ENCODE measurements at places on chromosomes 4 and X. TPM values are rescaled to one million over a fixed set of nuclear protein-coding genes. Genes with fewer than 3 reads are reported as not detected.

GRCh38 chrX:108642273-108642628, 94.1 kb downstream of the IRS4 start:
- DNase-seq = no peak

- no peak for DNase-seq
Measured at GRCh38 chrX:65744965-65745364, 77.5 kb downstream of the MSN start.

DNA sequence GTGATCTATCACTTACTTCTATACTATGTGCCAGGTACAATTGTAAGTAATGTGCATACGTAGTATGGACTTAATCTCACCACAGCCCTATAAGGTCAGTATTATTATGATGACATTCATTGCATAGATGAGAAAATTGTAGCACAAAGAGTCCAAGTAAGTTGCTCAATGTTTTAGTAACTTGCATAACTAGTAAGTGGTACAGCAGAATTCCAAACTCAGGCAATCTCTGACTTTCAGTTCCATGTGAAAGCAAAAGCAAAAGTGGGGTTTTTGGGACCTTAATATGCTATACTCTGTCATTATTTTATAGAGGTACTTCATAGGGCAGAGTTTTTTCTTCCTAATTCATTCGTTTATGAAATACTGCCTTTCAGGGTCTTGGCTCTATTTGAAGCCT, 188.8 kb upstream of the VEGFC start:
- no peak for DNase-seq

DNA sequence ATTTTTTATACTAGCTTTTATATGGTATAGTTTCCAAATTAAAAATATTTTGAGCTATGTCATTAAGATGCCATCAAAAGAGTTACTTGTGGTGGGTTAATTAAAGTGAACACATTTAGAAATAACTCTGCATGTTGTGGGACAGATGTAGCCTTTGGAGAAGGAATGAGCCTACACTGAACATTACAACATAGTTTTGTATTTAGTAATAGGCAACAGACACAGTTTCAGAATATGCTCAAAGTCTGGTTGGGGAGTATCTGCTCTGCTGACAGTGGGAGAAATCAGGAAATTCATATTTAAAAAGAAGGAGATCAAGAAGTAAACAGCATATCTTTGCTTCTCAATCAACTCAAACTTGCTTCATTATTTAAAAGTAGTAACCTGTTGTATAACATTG, 23.7 kb downstream of the EMCN start:
- DNase-seq = no peak

GRCh38 chr4:118012142-118012541, 22.1 kb upstream of the NDST3 start:
- no peak for DNase-seq

DNA sequence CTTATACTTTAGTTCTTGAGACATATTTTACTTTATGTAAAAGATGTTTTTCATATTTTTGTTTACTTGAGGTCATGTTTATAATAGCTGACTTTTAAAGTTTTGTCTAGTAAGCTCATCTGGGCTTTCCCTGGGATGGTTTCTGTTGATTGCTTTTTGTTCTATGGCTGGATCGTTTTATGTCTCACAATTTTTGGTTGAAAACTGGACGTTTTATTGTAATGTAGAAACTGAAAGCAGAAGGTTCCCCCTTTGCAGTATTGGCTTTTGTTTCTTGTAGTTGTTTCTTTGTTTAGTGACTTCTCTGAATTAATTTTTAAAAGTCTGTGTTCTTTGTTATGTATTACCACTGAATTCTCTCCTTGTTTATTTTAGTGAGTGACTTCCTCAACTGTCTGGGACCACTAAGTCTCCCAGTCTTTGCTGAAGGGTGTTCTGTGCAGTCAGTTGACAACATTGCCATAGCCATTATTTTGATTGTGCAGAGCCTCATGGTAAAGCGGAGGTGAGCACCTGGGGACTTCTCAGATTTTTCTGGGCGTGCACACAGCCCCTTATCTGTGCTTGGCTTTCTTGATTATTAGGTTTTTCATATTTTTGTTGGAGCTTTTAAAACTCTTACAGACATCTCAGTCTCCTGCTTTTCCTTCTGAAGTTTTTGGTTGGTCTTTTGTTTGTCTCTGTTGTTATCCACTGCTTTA, 31.0 kb downstream of the KDM6A start:
- no peak for DNase-seq

DNA sequence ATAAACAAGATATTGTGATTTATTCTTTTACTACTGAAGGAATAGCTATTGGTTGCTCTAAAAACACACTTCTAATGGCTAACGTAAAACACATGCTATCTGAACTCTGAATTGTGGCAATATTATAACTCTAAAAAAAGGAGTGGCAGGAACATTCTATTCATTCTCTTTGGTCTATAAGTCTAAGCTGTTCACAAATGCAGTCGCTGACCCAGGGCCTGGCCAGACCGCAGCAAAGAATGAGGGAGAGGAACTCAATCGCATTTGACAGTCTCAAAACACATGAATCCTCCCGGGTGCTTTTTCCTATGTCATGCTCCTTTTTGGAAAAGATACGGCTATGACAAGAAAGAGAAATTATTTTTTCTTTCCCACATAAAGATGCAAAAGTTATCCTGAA, 651.6 kb upstream of the PITX2 start:
- DNase-seq = no peak

DNA sequence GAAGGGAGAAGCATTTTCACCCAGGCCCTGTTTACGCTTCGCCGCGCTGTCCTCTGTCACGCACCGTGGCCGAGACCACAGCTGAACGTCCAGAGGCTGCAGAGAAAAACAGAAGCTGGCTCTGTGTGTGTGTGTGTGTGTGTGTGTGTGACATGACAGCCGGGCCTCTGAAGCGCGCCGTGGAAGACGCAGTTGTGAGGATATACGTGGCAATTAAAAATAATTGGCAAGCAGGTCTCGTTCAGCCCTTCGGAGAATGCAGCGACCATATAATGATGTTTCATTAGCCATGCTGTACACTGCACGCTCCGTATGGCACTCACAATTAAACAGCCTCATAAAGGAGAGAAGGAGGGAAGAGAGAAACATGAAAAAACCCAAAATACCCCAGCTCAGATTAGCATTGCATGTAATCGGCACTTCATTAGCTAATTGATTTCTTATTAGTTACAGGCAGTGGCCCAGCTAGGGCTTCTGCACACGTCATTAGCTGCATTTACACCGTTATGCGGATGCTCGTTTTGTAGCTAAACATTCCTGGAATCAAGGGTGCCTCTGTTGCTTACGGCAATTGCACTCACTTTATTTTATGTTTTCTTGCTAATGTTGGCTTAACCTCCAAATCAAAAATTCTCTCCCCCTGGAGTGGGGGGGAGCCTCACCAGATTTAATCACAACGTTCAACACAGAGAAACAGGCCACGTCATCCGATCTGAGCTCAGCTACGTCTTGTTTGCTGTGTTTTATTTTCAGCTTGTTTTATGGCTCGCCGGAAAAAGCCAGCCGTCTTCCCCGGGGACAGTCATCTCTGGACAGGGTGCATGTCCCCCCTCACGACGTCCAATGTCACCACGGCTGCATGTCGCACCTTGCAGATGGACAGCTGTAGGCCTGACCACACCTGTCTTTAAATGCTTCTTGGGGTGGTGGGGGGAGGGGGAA, 74.6 kb upstream of the SHOX start:
- peak; percentile 6 for DNase-seq

DNA sequence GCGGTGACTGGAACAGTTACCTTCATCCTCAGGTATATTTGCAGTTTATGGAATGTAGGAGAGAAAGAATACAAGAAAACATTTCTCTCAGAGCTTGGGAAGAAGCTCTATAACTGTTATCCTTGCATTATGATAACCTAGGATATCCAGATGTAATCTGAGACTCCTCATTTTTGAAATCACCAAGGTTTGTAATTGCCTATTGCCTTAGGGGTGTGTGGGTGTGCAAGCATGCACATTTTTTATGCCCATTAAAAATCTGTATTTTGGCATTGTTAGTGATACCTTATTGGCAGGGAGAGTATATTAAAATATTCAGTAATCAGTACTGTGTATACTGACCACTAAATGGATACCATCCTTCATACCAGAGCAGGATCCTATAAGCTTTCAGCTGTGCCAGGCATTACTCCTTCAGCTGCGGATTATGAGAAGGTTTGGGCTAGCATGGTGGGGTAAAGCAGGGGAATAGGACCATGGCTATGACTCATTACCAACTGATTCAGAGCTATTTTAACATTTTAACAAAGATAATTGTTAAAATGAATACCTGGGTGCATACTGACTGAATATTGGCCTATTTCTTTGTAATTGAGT, 8.3 kb downstream of the SEC24B start:
- no peak for DNase-seq

- no peak for DNase-seq
Measured at GRCh38 chr4:147516133-147516532, 35.2 kb downstream of the EDNRA start.

- no peak for DNase-seq
Measured at GRCh38 chr4:66964467-66964866, 580.8 kb downstream of the CENPC start.

DNA sequence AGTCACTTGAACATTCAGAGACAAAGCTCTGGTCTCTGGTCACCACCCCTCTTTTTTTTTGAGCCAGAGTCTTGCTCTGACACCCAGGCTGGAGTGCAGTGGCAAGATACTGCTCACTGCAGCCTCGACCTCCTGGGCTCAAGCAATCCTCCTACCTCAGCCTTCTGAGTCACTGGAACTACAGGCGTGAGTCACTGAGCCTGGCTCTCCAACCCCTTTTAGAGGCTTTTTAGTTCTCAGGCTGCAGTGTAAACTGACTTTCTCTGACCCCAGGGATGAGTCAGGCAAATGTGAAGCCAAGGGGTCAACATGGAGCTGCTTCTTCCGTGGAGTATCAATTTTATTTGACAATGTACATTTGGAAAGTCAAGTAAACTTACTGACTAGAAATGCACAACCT, 229.2 kb downstream of the PTTG2 start:
- no peak for DNase-seq

- no peak for DNase-seq
Measured at GRCh38 chr4:57494821-57495220, 384.6 kb upstream of the IGFBP7 start.

GRCh38 chrX:153305972-153306371, 15.6 kb downstream of the PNMA6F start:
- no peak for DNase-seq

- no peak for DNase-seq
Measured at GRCh38 chr4:171814545-171814944, 1.3 kb downstream of the GALNTL6 start.

GRCh38 chrX:29561417-29561816, 653.9 kb upstream of the MAGEB2 start:
- no peak for DNase-seq

GRCh38 chrX:118437283-118437682, 58.3 kb upstream of the DOCK11 start:
- no peak for DNase-seq

- no peak for DNase-seq
Measured at GRCh38 chr4:154492288-154492687, 689 bp upstream of the DCHS2 start.

DNA sequence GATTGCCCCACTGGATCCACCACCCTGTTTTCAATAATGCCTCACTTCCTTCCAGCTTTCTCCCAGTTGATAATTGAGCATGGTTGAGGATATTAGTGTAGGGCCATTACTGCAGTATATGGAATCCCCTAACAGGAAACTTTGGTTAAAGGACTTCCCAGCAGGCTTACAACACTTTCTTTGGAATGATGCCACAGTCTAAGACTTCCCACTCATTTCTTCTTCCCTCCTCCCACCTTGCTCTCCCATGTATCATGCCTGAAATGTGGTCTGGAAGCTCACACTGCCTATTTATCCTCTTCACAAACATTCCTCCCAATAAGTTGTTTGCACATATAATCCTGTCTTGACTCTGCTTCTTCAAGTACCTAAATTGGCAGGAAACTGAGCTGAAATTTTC, 863.3 kb downstream of the CENPC start:
- no peak for DNase-seq

DNA sequence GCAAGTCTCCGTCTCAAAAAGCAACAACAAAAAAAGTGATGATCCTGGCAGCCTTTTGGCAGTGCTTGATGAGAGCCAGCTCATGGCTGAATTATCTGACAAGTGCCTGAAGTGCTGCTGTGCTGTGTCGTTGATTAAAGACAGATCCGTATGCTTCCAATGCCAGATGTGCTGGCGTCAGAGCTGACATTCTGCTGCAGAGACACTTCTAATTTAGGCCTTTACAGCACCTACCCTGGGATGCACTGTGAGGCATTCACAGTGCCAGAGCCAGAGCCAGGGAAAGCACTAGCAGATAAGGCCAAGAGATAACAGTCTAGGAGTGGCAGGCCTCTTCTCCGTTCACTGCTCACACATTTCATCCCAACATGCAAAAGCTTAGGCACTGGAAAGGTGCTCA, 995.5 kb downstream of the RAB28 start:
- peak; percentile 15 for DNase-seq

DNA sequence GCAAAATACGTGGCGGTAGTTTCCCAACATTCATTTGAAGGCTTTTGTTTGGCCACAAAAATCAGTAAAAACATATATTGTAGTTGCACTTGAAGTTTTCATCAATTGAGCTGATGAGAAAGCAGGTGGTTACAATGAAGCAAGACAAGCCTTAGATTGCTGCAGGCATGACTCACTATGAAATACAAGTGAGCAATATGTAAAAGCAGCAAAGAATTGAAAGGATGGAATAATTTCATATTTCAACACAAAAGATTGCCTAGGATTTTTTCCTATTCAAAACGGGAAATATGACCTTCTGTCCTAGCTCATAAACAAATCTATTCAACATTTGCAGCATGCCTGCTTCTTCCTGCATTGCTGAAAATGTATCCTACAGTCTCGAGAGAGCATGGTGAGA, 190.9 kb upstream of the BANK1 start:
- no peak for DNase-seq

GRCh38 chr4:7733801-7734650, 205.6 kb downstream of the AFAP1 start:
- DNase-seq = no peak

GRCh38 chr4:64784125-64784524, 374.9 kb upstream of the TECRL start:
- DNase-seq = no peak

DNA sequence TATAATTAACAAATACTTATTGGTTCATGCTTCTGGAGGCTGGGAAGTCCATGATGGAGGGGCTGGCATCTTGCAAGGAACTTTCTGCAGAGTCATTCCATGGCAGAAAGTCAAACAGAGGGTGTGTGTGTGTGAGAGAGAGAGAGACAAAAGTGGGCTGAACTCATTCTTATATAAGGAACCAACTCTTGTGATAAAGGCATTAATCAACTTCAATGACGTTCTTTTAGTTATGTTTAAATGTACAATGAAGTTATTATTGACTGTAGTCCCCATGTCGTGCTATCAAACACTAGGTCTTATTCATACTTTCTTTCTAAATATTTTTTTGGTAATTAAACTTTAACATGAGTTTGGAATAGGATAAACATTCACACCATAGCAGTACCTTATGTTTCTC, 1408.8 kb downstream of the STIM2 start:
- DNase-seq = no peak

Gene STPG2
- 2.2 TPM for total RNA-seq

Gene POF1B
- 34.4 TPM for total RNA-seq

Gene FRMD7
- total RNA-seq = 0.12 TPM

Gene AR
- total RNA-seq = 15.9 TPM

Gene NR3C2
- total RNA-seq = 29.4 TPM

Gene MTTP
- total RNA-seq = 3.8 TPM

Gene SUV39H1
- total RNA-seq = 4.5 TPM

Gene EGF
- total RNA-seq = 1.6 TPM

Gene GPR173
- 1.4 TPM for total RNA-seq

Gene MXRA5
- total RNA-seq = 5.3 TPM

Gene ARHGAP6
- total RNA-seq = 12.0 TPM

Gene GABRG1
- total RNA-seq = 0.06 TPM

Gene KLHL34
- total RNA-seq = 0.29 TPM

Gene BTK
- total RNA-seq = 8.2 TPM

Gene PNMA6F
- not detected for total RNA-seq

Gene NALF2
- total RNA-seq = 1.8 TPM

All from mucosa of gallbladder (tissue), 1 donor.